EH (cell line): ENCODE measurements at places on chromosomes 11 and 22.

- DNase-seq: no peak
Measured at GRCh38 chr22:47152938-47153337, 390.5 kb downstream of the TBC1D22A start.

GRCh38 chr11:71199226-71199820 is 53.1 kb downstream of the SHANK2 start:
- DNase-seq: no peak

GRCh38 chr11:110493346-110493745 is 63.6 kb downstream of the FDX1 start:
- no peak for DNase-seq

- DNase-seq: peak; percentile 73
Measured at GRCh38 chr22:28951969-28952521, 68.7 kb downstream of the ZNRF3 start.
